Adipocyte (in vitro differentiated cells): ENCODE measurements at places on chromosomes 11 and 22.

DNA sequence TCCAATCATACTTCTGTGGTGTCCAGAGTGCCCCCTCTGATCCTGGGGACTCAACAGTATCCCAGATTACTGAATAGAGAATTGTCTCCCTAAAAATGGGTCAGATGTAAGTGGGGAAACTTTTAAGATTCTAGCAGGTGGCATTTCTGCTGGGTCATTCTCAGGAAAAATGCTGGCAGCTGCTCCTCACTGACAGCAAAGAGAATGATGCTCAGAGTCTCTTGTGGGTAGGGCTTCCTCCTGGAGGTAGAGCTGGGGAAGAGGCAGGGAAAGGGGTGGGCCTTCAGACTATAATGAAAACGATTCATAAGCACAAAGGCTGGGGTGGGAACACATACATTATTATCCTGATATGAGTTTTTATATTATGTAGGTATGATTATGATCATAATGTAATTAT is 647.2 kb downstream of the NELL1 start:
- no peak for DNase-seq

DNA sequence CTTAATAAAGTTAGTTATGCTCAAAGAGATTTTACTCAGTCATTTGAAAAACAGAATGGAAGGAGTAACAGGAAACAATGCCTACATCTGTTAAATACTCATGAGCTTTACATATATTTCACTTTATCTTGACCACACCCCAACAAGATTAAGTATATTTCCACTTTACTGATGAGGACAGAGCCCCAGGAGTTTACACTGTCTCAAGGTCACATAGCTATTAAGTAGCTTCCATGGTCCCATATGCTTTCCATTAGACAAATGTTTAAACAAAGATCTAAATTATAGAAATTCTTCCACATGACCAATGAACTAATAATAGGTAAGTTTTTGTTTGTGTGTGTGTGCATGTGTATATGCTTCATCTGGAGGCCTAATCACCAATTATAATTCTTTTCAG is 30.2 kb downstream of the MRTFA start:
- DNase-seq = no peak

GRCh38 chr22:38468443-38469305 is 778 bp downstream of the KDELR3 start:
- no peak for DNase-seq

GRCh38 chr11:1573903-1574237 is 1.8 kb upstream of the DUSP8 start:
- DNase-seq = peak; percentile 15

DNA sequence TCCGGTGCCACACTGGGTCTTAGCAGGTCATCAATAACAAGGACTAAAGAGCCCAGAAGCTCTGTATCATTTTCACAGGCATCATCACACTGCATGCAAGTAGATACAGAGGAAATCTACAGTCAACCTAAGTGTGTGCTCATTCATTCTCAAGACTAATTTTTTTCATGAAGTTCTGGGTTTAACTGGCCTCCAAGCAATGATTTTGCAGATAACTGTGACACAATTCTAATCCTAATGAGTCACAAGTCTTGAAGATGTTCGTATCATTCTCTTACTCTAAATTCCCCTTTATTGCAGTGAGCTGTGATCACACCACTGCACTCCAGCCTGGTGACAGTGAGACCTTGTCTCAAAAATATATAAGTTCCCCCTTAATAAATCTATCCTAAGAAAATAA is 2.5 kb downstream of the OR52W1 start:
- DNase-seq = no peak

DNA sequence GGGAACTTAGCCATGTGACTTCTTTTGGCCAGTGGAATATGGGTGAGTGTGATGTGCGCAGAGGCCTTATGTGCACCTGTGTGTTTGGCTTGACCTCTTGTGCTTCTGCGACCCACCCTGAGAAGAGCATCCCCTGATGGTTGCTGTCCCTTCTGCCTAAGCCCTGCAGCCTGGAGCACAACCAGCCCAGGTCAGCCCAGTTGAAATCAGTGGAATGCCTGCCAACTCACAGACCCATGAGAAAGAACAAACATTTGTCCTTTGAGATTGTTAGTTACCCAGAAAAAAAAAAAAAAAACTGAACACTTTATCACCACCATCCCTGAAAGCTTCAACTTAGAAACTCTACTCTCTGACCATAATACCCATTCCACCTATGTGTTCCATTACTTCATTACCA is 38.5 kb downstream of the PAMR1 start:
- DNase-seq = no peak

- DNase-seq = no peak
Measured at GRCh38 chr11:23308041-23308440, 447.8 kb upstream of the CCDC179 start.
